ENCODE measurements at places on chromosomes 5 and 9. TPM values are rescaled to one million over a fixed set of nuclear protein-coding genes. Genes with fewer than 3 reads are reported as not detected.

The PCDHGA5 gene
- 9.7 TPM for total RNA-seq

GRCh38 chr9:23542438-23542837 lies 283.6 kb downstream of the ELAVL2 start:
- DNase-seq: no peak

DNA sequence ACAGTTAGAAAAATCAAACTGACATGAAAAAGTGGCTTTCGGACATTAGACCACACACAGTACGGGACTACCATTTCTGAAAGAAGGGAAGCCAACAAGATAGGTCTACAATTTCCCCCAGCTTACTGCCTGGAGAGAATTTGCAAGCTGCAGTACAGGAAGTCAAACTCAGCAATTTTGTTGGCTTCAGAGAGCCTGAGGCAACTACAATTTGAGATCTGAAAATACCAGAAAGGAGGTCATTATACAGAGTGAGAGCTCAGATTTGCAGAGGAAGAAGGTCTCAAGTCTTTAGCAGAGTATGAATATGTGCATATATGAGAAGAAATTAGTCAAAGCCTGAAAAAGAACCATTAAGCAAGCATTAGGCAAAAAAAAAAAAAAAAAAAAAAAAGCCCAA lies 83.0 kb downstream of the OXCT1 start:
- DNase-seq: no peak

DNA sequence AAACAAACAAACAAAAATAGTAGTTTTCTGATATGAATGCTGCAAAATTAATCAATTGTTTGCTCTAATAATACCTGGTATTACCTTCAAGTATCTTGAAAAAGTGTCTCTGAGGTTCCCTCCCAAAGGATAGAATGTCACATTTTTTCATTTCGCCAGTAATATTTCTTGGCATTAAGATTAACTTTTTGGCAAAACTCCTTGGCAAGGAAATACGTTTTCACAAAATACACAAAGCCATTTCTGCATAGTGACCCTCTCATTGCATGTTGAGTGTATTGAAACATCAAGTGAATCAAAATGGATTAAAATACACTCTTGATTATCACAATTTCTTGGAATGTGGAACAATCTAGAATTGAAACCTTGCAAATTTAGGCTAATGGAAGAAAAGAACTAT lies 230.5 kb downstream of the ATPSCKMT start:
- DNase-seq: no peak

- DNase-seq: peak; percentile 78
Observed at GRCh38 chr5:141637123-141637766, 448 bp downstream of the RELL2 start.

The ARL14EPL gene
- total RNA-seq: not detected

The ITGA2 gene
- total RNA-seq: not detected

GRCh38 chr9:129306318-129306973 lies 128.4 kb upstream of the IER5L start:
- no peak for DNase-seq

The PCDHA1 gene
- total RNA-seq: not detected

DNA sequence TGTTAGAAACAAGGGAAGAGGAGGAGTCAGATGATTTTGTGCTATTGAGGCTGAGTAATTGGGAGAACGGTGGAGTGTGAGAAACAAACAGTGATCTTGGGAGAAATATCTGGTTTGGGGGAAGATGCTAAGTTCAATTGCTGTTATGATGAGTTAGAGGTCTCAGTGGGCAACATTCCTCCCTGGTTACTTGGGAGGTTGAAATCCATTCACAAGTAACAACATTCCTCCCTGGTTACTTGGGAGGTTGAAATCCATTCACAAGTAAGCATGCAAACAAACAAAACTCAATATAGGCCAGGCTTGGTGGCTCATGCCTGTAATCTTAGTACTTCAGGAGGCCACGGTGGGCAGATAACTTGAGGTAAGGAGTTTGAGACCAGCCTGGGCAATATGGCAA lies 38.7 kb downstream of the AGXT2 start:
- DNase-seq: no peak

The TAF11L10 gene
- total RNA-seq: not detected

DNA sequence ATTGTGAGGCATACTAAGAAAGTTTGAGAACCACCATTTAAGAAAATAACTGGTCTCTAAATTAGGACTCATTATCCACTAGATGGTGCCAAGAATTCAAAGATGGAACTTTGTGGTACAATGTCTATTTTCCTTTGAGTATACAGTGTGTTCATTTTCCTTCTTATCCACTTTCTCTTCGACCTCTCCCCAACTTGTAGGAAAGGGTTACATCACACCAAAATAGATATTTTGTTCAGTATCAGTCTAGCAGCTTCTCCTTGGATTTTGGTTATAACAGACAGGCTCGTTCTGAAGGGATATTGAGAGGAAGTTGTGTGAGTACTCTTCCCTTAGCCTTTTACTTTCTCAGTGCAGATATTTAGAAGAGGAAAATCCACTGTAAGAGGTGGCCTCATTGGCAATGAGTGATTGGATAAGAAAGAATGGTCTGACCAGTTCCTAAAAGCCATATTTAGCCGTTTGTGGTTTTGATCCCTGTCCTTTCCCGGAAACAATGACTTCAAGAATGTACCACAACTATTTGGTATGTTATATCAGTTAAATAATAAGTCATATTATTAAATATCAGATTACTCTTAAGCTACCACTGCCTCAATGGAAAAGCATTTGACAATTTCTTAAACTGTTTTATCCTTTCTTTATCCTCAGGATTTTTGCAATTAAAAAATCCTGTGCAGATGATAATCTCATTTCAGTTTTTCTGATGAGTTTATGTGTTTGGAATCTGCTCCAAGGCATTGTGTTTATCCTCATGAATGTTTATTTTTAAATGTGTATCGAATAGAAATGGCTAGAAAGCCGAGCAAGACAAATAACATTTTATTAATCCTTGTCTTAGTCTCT lies 69.0 kb upstream of the GRAMD2B start:
- DNase-seq: peak; percentile 66

The TAF11L5 gene
- total RNA-seq: not detected

GRCh38 chr9:27866741-27867140 lies 293.5 kb upstream of the C9orf72 start:
- DNase-seq: no peak

The ZNF474 gene
- not detected for total RNA-seq

- DNase-seq: no peak
Observed at GRCh38 chr5:91211997-91212713, 171.0 kb downstream of the ARRDC3 start.

- no peak for DNase-seq
Observed at GRCh38 chr9:81915801-81916505, 12.3 kb upstream of the SPATA31D4 start.

DNA sequence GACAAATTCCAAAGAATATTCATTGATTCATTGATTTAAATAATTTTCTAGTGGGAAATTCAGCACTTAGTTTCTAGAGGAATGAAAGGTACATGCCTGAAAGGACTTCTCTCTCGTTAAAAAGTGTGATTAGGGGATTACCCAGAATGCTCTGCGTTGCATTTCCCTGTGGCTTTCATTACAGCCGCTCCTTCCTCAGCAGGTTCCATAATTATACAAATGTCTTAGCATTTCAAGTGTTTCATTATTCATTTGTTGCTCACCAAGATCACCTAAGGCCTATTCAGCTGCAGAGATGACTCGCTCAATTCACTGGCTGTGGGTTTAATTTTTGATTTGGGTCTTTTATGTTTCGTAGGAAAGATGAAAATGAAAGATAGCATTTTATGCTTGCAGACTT lies 52.8 kb downstream of the SPATA31C2 start:
- DNase-seq: peak; percentile 50

The IL33 gene
- total RNA-seq: not detected

GRCh38 chr5:54644226-54644625 lies 126.7 kb downstream of the SNX18 start:
- DNase-seq: no peak

The ELP1 gene
- 60.3 TPM for total RNA-seq

DNA sequence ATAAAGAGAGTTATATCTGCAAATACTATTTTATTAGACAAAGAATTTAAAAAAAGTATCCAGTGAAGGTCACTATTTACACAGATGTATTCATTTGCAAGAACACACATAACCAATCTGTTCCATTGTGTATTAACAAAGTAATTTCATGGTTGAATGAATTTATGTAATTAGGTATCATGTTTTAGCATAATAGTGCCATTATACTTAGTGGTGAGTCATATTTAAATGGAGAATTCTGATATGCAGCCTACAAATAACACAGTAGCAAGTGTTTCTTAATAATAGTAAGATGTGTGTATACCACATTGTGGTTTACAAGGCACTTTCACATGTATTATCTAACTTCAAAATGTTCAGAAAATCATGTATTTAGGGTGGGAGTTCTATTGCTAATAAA lies 1028.5 kb upstream of the ACO1 start:
- DNase-seq: no peak

GRCh38 chr9:27189426-27189825 lies 80.4 kb downstream of the TEK start:
- peak; percentile 21 for DNase-seq

The CAMK2A gene
- not detected for total RNA-seq

DNA sequence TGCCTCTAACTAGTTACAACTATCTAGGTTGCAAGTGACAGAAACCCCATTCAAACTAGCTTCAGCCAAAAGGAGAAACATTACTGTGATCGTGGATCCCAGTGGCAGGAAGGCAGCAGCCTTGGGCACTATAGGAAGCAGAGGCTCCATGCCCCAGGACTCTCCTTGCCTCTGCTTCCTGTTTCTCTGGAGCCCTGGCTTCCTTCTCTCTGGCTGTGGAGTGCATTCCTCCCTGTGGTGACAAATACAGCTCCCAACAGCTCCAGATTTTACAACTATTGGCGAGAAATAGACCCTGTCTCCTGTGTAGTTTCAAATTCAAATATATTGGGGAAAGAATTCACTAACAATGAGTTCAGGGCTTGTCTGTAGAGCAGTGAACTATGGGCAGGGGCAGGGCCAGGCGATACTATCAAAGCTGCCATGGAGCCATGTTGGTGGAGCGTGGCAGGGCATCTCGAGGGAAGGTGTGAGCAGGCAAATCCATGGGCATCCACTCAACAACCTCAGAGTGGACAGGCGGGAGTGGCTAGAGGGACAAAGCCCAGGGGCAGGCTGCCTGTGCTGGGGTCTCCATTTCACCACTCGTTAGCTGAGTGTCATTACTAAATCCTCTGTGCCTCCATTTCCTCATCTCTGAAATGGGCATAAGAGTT lies 189.5 kb downstream of the ERCC6L2 start:
- DNase-seq: no peak

DNA sequence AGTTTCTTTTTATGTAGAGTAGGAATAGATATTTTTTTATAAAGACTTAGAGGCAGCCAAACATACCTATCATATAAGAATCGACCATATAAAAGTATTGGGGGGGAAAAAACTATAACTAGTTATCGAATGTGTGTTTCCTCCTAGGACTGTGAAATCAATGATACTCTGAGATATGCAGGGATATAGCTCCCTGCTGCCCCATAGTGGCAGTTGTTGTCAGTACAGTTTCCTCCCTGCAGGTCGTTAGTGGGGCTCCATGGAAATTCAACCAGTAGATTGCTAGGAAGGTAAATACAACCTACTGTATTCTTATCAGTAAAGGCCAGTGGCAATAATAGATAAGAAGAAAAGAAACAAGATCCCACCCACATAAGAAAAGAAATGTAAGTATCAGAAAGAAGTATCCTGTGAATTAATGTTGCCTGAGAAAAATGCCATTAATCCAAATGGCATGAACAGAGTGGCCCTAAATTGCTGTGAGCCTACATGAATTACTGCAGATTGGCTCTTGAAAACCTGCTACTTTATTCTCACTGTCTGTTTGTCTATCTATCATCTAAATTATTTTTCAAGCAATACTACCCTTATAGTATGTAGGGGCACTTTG lies 136.9 kb upstream of the FBN2 start:
- DNase-seq: peak; percentile 79

The NPR3 gene
- total RNA-seq: 1.2 TPM

DNA sequence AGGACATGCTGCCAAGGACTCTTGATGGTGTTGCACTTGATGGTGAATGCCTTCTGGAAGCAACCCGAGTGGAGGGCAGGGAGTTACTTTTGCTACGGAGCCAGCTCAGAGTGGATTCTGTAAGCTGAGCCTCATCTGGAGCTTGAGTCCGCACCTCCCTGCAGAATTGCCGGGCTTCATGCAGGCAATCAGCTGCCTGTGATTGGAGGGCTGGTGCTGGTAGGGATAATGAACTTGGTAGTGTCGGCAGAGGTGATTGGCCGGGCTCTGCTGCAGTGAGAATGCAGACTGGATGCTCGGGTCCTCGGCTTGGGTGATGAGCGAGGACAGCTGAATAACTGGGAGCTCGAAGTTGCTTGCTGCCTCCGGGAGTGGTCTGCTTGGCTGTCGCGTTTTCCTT lies 23.1 kb downstream of the SLC25A25 start:
- no peak for DNase-seq

GRCh38 chr9:10571699-10572098 lies 41.1 kb downstream of the PTPRD start:
- DNase-seq: no peak

The ANKRD34B gene
- not detected for total RNA-seq

- DNase-seq: no peak
Observed at GRCh38 chr9:131610231-131610761, 65.0 kb downstream of the PRRT1B start.

The SPINK4 gene
- not detected for total RNA-seq

DNA sequence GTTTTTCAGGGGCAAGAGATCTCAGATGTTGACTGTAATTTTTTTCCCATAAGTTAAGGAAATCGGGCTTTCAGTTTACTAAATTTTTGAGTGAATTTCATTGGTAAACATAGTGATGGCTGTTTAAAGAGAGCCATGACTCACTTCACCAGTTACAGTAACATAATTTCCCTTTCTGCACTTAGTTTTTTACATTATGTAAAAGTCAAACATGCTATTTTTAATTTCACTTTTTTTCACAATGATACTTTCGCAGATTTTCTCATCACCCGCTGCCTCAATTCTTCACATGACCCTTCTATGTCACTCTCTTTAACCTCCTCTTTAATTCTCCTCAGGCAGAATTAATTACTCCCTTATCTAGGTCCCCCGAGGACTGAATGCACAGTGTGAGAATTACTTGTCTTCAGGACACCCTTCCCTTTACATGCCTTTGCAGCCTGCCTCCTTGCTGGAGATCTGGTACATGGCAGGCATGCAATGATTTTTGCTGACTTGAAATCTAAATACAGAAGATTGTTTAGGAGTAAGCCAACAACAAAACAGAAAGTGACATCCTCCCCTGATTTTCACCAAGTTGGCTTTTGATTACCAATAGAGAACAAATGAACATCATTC lies 217.5 kb upstream of the S1PR3 start:
- no peak for DNase-seq

DNA sequence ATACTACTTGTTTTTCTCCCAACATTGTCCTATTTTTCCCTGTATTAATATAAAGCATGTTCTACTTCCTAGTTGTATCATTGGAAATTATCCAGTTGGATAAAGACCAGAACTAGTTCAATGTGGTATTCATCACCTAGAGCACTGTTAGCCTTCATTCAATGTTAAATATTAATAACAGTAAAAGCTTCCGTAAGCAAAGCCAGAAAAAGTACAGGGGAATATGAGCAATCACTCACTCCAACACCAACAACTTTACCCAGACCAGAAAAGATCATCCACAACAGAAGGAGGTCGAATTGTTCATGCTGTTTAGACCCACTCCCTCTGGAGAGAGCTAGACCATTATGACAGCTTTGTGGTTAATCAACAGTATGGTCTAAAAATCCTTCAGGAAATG lies 728.4 kb downstream of the MAT2B start:
- no peak for DNase-seq

The PCDHGB2 gene
- total RNA-seq: 9.8 TPM

The STPG3 gene
- total RNA-seq: 0.61 TPM

GRCh38 chr9:114112778-114113584 lies 13.9 kb upstream of the KIF12 start:
- DNase-seq: no peak

GRCh38 chr9:124279531-124280175 lies 21.9 kb downstream of the NEK6 start:
- DNase-seq: no peak

GRCh38 chr5:45622365-45622764 lies 73.8 kb downstream of the HCN1 start:
- DNase-seq: no peak

Data from Karpas-422 (cell line).